ENCODE measurements at places on chromosomes 11 and 22.

GRCh38 chr22:20428496-20429253 lies 8.9 kb downstream of the SCARF2 start:
- DNase-seq = no peak

- no peak for DNase-seq
Observed at GRCh38 chr11:119618208-119618909, 110.6 kb downstream of the NECTIN1 start.

DNA sequence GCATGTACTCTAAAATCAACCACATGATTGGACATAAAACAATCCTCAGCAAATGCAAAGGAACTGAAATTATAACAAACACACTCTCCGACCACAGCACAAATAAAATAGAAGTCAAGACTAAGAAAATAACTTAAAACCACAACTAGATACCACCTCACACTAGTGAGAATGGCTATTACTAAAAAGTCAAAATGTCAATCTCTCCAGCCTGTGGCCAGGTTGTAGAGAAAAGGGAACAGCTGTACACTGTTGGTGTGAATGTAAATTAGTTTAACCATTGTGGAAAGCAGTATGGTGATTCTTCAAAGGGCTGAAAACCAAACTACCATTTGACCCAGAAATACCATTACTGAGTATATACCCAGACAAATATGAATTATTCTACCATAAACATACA lies 1025.7 kb upstream of the TENM4 start:
- no peak for DNase-seq

DNA sequence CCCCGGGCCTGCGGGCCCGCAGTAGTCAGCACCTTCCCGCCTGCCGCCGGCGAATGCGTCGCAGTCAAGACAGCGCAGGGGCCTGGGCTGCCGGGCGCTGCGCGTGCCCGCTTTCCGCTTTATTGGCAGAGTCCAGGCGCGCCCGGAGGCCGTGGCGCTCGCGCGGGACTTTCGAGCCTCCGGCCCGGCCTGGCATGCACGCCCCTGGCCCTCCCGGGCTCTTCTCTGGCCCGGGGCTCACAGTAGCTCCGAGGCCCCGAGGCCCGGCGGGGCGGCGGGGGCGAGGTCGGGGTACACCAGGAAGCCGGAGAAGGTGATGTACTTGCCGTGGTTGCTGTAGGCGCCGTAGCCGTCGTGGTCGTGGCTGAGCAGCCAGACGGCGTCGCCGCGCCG lies 3.1 kb downstream of the FAM180B start:
- DNase-seq = no peak

DNA sequence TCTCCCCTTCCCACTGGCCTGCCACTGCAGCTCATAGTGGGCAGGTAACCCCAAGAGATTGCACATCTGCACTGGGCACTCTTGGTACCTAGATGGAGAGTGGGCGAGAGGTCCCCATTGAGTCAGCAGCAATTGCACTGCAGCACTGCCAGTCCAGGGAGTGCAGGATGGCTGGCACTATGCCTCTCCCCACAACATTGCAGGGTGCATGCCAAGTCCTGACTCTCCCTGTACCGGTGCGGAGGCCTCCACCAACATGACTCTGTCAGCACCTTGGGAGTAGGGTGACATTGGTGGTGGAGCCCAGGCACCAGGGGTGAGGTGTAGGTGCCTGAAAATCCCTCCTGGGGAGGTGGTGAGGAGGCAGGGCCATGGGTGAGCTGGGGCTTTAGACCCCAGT lies 82.2 kb downstream of the TRAF6 start:
- DNase-seq = no peak

DNA sequence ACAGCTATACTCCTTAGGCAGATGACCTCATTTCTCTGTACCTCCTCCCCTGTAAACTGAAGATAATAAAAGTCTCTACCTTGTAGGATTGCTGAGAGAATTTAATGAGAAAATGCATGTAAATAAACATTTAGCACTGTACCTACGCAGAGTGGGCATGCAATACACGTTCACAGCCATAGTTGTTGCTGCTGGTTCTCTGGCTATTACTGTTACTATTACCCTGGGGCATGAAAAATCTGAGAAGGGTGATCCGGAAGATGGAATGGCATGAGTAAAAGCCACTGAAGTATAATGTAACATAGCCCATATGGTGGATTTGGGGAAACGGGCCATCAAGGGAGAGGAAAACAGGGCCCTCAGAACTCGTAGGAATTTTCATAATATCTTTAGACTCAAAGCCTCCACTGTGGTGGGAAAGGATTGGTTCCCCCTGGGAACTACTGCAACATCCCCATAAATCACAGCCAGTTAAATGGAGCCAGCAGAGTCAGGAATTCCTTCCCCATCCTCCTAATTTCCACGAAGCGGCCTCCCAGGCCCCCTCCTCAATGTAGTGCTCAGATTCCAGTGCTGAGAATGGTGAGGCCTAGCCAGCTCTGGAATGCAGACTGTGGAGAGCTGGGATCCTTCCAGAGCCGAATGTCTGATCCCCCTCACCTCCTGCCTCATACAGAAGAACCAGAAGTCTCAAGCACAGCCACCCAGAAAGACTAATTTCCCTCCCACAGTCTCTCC lies 205.3 kb downstream of the MN1 start:
- DNase-seq = no peak

GRCh38 chr11:121551463-121551862 lies 98.7 kb upstream of the SORL1-AS1 start:
- DNase-seq = no peak

GRCh38 chr22:29753808-29754657 lies 12.8 kb downstream of the ZMAT5 start:
- no peak for DNase-seq

DNA sequence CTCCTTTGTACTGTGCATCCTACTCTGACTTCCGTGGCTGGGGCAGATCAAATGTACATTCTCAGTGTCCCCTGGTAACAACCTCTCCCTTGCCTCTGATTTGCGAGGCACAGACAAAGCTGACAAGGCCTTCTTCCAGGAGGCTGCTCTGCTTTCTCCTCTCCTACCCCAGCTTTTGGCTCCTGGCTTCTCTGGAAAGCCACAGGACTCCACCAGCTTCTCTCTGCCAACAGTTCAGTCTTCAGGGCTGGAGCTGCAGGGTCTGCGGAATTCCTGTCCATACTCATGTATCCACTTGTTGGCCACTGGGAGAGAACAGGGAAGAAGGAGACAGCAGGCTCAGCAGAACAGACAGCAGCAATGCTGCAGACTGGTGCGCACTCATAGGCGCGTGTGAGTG lies 44.4 kb downstream of the P4HA3 start:
- DNase-seq = no peak

GRCh38 chr11:57123590-57123989 lies 58.2 kb upstream of the LRRC55 start:
- no peak for DNase-seq

DNA sequence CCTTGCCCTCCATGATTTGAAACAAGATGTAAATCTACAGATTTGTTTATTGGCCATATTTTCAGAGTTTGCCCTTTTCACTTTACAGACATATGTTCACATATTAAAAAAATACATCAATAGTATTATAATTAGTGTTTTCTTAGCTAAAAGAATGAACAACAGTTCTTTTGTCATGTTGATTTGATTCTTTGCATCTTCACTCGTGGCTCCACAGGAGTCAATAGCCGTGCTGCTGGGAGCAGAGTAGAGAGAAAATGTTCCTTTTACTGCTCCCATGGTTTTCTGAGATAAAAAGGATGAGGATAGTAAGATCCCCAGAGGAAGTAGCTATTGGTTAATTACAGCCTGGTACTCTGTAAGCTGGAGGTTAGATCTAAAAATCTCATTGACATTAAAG lies 151.2 kb downstream of the PGR start:
- DNase-seq = no peak

GRCh38 chr11:79285756-79286155 lies 155.1 kb downstream of the TENM4 start:
- no peak for DNase-seq

DNA sequence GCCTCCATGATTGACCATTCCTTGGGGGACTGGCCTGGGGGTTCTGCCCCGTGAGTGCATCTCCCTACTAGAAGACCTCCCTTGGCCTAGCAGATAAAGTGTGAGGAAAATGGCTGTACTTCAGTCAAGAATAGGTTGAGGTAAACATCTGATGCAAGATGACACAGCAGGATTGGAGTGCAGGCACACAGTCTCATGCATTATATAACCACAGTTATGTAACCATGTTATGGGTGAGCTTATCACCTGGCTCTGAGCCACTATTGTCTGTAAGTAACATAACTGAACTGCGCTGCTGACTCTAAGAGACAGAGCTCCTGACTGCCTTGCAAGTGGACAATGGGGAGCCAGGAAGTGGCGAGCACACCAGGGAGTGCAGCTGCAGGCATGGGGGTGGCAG lies 378.7 kb upstream of the ANO5 start:
- no peak for DNase-seq

DNA sequence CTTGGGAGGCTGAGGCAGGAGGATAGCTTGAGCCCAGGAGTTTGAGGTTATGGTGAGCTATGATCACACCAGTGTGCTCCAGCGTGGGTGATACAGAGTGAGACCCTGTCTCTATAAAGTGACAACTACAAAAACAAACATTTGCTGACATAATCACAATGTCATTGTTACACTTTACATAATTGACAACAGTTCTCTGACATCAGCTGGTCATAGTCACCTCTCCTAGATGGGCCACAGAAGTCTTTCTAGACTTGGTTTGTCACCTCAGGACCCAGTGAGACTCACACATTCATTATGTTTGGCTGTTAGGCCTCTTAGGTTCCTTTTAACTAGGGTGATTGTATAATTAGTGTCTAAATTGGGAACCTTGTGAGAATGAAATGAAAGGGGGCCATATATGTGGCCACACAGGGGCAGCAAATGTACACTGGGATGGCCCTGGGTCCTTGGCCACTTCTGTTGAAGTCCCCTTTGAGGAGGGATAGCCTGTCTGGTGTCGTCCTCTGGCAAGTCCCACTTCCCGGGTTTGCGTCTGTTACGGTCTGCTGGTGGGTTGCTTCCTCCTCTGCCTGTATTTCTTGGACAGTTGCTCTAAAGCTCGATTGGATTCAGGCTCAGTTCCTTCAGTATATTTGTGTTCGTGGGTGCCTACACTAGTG lies 5.8 kb upstream of the PPIL2 start:
- no peak for DNase-seq

DNA sequence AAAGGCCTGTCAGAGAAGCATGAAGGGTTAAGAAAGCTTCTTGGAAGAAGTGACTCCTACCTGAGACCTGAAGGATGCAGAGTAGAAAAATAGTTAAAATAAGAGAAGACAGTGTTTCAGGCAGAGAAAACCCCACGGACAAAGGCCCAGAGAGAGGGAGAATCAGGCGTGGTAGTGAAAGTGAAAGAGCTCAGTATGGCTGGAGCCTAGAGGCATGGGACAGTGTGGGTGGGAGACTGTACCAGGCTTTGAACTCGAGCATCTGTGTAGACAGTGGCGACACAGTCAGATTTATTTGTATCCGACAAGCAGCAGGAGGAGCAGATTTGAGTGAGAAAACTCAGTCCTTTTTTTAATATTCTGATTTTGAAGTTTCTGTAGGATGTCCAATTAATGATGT lies 360.0 kb downstream of the OPCML start:
- DNase-seq = no peak

GRCh38 chr11:88421530-88421929 lies 84.0 kb upstream of the CTSC start:
- no peak for DNase-seq

GRCh38 chr11:68574308-68574707 lies 110.0 kb upstream of the GAL start:
- no peak for DNase-seq

- no peak for DNase-seq
Observed at GRCh38 chr11:13550761-13551160, 55.0 kb upstream of the PTH start.
